ENCODE measurements at places on chromosomes 5 and 9.
A peak's percentile ranks its signal among the peaks of the same experiment; 100 is the strongest.

DNA sequence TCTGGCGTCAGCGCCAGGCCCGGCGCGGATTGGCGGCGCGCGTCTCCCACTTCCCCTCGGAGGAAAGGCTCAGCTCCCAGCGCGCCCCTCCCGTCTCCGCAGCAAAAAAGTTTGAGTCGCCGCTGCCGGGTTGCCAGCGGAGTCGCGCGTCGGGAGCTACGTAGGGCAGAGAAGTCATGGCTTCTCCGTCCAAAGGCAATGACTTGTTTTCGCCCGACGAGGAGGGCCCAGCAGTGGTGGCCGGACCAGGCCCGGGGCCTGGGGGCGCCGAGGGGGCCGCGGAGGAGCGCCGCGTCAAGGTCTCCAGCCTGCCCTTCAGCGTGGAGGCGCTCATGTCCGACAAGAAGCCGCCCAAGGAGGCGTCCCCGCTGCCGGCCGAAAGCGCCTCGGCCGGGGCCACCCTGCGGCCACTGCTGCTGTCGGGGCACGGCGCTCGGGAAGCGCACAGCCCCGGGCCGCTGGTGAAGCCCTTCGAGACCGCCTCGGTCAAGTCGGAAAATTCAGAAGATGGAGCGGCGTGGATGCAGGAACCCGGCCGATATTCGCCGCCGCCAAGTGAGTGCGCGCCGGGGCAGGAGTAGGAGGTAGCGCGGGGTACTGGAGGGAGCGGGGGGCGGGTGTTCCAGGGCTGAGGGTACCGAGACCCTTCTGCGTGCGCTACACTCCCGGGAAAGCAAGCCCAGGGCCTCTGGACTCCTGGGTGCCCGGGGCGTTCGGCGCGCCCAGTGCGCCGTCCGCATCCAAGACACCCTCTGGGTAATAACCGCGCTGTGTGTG lies at the start of gene MSX2:
TSS of gene MSX2 (plus strand) at position 99 of the 777 bp plus-strand sequence. CDS start at position 177, 78 bp downstream.
- DNase-seq = peak; percentile 90

DNA sequence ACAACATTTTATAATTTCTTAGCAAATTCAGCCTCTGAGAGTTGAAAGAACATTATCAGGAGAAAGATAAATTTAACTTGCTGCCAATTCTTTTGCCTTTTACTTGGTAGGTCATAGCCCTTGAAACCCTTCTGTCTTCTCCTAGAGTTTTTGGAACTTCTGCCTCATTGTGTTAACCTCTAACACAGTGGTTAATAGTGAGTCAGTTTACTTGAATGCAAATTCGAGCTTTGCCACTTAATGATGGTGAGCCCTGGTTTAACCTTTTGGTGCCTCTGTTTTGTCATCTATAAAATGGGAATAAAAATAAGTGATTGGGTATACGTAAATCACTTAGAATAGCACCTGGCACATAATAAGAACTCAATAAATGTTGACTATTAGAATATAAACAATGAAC lies 1.8 kb upstream of the INIP start:
- no peak for DNase-seq

DNA sequence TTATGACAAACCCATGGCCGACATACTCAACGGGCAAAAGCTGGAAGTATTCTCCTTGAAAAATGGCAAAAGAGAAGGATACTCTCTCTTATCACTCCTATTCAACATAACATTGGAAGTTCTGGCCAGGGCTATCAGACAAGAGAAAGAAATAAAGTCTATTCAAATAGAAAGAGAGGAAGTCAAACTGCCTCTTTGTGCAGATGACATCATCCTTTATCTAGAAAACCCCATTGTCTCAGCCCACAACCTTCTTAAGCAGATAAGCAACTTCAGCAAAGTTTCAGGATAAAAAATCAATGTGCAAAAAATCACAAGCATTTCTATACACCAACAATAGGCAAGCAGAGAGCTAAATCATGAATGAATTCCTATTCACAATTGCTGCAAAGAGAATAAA lies 1799.9 kb upstream of the ACO1 start:
- no peak for DNase-seq

DNA sequence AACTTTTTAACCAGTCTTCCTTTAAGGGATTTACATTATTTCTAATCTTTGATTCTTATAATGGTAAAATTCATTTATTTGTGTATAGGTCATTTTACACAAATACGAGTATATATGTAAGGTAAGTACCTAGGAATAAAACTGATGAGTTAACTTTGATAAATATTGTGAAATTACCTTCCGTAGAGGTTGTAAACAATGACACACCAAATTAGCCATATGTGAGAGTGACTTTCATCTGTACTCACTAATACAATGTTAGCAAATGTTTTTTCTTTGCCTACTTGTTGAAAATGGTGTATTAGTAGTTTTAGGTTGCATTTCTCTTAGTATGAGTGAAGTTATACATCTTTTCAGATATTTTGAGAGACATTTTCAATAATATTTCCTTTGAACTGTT lies 42.6 kb upstream of the TSLP start:
- no peak for DNase-seq

- no peak for DNase-seq
Observed at GRCh38 chr9:134969156-134970045, 51.7 kb upstream of the FCN1 start.

DNA sequence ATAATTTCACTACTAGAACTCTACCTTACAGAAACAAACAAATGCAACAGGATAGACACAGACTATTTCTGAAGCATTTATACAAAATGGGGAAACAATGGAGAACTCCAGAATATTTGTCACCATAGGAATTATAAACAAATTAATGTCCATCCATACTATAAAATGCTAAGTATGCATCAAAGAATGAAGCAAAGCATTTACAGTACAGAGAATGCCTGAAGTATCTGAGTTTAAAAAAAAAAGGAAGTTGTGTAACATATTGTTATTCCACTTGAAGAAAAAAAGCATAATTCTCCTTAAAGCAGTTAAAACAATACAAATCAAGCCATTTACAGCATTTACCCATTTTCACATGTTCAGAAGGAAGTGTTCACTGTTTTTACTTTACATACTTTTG lies 53.0 kb downstream of the DROSHA start:
- no peak for DNase-seq

- no peak for DNase-seq
Observed at GRCh38 chr9:134123764-134124128, 12.1 kb upstream of the WDR5 start.
